ENCODE measurements at places on chromosomes 16 and 17.

- DNase-seq: no peak
Observed at GRCh38 chr17:19723964-19724363, 7.6 kb upstream of the SLC47A2 start.

- DNase-seq: no peak
Observed at GRCh38 chr16:27793249-27793622, 243.3 kb downstream of the KATNIP start.

- DNase-seq: no peak
Observed at GRCh38 chr16:88014252-88014781, 63.1 kb downstream of the BANP start.

DNA sequence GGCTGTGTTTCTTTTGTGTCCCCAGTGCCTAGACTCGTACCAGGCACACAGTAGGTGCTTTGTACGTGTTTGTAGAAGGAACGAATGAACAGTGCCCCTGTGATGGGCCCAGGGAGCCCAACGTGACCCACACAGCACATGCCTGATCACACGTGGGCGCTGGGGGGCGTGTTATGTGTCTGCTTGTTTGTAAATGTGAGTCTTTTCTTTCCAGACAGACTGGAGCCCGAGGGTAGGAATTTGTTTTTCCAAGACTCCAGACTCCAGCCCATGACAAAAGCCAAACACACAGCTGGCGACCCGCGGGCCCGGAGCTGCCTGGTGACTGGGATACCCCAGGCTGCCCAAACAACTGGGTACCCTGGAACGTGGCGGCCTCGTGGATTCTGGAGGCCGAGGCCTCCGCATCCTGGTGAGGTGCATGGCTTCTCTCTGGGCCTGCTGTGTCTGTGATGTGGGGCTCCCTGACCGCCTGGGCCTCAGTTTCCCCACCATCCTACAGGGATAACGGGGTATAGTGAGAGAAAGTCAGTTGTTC is 14.9 kb upstream of the CBFA2T3 start:
- DNase-seq: no peak

DNA sequence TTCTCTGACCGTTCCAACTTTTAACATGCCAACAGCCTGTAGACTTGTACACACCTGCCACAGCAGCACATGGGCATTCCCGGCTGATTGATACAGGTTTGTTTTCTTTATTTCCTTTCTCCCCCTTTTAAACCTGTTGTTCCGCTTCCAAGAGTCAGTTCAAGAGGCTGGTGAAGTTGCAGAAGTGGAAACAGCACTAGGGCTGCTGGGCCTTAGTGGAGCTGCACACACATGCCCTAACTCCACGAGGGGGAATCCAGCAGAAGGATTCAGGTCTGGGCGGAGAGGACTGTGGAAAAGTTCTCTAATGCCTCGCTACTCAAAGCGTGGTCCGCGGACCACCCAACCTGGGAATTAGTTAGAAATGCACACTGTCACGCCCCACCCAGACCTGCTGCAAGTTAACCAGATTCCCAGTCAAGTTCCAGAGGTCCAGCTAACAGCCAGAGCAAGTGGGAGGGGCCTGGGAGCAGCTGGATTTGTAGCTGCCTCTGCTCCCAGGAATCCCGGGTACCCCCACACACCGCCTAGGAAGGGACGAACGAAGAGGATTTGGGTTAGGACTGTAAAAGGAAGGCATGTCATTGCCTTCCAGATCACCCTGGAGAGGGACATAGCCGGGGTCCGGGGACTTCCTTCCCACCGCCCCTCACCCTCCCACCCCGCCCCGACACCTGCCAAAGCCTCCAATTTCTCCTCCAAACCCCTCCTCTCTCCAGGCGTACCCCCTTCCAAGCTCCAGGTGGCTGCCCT is 542 bp downstream of the SLC39A11 start:
- no peak for DNase-seq

DNA sequence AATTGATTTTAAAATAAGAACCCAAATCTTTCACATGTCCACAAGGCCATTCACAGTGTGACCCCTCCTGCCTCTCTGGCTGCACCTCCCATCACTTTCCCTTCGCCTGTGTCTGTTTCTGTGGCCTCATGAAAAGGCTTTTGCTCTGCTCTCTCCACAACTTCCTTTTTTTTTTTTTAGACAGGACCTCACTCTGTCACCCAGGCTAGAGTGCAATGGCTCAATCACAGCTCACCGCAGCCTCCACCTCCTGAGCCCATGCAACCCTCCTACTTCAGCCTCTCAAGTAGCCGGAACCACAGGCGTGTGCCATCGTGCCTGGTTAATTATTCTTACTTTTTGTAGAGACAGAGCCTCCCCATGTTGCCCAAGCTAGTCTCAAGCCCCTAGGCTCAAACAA is 197.1 kb downstream of the ABCC12 start:
- no peak for DNase-seq

GRCh38 chr17:65811043-65811442 is 249.6 kb upstream of the AXIN2 start:
- DNase-seq: no peak

- no peak for DNase-seq
Observed at GRCh38 chr17:60891149-60891548, 213.5 kb downstream of the BCAS3 start.

DNA sequence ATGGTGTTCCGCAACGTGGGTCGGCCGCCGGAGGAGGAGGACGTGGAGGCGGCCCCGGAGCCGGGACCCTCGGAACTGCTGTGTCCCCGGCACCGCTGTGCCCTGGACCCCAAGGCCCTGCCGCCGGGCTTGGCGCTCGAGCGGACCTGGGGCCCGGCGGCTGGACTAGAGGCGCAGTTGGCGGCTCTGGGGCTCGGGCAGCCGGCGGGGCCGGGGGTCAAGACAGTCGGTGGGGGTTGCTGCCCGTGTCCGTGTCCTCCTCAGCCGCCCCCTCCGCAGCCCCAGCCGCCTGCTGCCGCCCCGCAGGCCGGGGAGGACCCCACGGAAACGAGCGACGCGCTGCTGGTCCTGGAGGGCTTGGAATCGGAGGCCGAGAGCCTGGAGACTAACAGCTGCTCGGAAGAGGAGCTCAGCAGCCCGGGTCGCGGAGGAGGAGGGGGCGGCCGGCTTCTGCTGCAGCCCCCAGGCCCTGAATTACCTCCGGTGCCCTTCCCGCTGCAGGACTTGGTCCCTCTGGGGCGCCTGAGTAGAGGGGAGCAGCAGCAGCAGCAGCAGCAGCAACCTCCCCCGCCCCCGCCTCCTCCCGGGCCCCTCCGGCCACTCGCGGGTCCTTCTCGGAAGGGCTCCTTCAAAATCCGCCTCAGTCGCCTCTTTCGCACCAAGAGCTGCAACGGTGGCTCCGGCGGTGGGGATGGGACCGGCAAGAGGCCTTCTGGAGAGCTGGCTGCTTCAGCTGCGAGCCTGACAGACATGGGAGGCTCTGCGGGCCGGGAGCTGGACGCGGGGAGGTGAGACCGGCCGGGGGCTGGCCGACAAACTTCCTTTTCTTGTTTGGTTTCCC is 821 bp downstream of the SOCS7 start:
- DNase-seq: no peak

DNA sequence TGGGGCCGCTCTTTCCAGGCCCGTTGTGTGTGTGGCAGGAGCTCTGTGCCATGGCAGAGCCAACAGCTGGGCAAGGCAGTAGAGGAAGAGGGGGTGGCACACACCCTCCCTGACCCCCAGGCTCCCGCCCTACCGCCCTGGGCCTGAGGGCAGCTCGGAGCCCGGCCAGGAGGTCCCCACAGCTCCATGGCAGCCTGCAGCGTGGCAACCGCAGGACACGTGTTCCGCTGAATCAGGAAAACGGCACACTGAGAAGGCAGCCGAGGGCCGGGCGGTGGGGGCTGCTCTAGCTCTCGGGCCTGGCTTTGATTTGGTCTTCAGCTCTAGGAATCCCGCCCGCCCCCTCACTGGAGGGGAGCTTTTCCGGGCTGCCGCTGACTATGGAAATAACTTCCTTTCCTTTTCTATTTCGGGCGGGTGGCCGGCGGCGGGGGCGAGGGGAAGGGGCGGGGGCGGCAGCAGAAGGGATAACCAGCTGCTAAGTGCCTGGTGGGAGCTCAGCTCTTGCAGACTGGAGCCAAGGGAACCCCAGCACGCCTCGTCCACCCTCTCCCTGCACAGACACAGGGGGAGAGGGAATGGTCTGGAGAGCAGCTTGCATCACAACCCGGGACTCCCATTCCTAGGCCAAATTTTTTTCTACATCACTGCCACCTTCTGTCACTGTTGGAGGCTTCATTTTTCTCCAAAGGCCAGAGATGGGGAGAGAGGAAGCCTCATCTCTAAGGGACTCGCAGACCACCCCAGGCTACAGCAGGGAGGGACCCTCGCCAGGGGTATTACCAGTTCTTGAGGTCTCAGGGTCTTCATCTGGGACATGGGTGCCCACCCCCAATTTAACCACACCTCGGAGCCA is 24.8 kb upstream of the MRPS23 start:
- DNase-seq: peak; percentile 92

DNA sequence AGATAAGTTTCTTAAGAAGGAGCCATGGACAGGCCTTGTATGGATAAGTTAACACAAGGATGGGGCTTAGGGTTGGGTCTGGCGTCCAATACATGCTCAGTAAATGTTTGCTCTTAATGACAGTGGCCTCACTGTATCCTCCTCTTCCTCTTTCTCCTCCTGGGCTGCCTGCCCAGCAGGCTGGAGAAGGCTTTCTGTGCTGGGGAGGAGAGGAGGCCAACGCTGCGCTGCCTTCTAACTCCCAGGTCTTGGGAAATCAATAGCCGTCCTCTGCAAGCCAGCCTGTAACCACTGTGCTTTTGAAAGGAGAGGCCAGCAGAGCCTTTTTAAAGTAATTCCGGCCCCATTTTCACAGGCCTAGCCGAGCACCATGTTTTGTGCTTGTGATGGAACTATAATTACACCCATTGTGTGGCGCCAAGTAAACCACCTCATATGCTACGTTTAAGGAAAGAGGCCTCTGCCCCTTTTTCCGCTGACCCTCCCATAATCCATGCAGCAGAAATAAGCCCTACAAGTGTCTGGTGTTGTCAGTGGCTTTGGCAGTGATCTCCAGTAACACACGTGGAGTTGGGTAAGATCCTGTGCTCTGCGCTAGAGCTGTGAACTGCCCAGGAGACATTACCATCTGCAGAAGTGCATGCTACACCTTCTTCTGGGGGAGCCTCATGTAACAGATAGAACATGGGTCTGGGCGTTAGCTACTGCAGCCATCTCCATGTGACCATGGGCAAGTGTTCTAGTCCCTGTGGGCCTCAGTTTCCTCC is 368.2 kb downstream of the SNX29 start:
- no peak for DNase-seq

DNA sequence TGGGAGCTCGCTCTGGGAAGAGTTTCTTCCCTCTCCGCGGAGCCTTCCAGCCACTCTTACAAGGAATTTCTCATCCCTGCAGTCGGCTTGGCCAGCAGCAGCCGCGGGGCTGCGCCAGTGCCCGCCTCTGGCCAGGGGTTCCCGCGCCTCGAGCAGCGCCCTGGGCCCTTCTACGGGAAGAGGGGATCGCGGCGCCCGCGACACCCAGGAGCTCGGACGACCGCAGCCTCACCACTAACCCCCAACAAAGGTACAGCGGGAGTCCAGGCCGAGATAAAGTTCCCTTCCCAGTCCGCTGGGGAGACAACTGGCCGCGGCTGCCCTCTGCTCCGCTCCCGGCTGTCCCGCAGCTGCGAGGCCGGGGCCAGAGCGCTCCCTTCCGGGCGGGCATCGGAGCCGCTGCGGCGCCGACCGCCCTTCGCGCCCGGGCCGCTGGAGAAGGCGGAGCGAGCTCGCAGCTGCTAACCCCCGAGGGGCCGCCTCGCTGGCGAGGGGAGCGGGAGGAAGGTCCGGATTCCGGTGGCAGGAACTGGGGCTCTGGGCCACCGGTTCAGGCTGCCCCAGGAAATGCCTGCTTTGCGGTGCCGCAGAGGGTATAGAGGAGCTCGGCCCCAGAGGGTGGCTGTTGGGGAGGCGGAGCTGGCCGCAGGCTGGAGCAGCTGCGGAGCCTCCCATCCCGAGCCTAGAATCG is 3.6 kb upstream of the HS3ST3B1 start:
- DNase-seq: no peak

DNA sequence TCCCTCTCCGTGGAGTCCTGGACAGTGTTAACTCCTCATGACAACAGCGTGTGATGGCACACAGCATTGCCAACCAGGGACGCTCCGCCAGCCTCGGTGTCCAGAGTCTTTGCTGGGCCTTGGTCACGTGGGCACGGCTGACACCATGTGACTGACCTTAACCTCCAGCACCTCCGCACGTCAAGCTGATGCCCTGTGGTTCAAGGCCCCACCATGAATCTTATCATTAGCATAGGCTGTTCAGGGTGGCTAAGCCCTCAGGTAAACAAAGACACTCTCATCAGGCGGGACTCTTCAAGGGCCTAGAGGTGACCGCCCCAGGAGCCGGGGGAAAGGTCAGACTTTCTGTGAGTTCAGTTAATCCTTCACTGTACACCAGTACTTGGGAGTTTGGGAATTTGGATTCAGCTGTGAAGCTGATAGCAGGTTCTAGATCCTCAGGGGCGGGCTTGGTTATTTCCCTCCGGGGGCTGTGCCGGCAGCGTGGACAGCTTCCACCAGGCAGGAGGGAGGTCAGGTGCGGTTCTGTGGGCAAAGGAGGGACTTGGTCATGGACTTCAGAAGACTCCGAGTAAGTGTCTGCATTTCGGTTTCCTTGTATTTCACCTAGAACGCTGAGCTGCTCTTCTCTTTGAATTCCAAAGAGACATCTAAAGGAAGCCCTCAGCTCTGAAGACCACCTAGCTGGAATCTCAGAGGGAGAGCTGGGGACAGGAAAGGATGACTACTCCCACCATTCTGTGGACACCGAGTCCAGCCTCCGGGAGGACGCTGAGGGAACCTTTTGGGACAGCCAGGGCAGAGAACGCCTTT is 195.5 kb upstream of the CIBAR2 start:
- DNase-seq: no peak
